ENCODE measurements at places on chromosomes 16 and 17. TPM values are rescaled to one million over a fixed set of nuclear protein-coding genes. Genes with fewer than 3 reads are reported as not detected.

Gene LITAFD
- not detected for total RNA-seq

Gene ABAT
- total RNA-seq, result 88.3 TPM

Gene STH
- total RNA-seq, result 3.1 TPM

Gene RAB37
- 2.5 TPM for total RNA-seq

Gene KRT14
- total RNA-seq, result 1.4 TPM

Gene TAF1C
- total RNA-seq, result 37.7 TPM

Gene DBNDD1
- total RNA-seq, result 6.0 TPM

Gene DNAAF1
- 20.1 TPM for total RNA-seq

Gene NACA2
- total RNA-seq, result not detected

Gene POLR3E
- 42.4 TPM for total RNA-seq

Gene SYT17
- 11.3 TPM for total RNA-seq

Gene TBX21
- 0.20 TPM for total RNA-seq

Gene USP32
- total RNA-seq, result 55.2 TPM

Gene CDT1
- 3.6 TPM for total RNA-seq

Gene KCTD19
- 0.50 TPM for total RNA-seq

Gene FOXJ1
- total RNA-seq, result 41.0 TPM

Gene TNFRSF17
- total RNA-seq, result 0.20 TPM

Gene C16orf96
- 0.50 TPM for total RNA-seq

Gene TSR3
- 28.9 TPM for total RNA-seq

Gene TIMM22
- total RNA-seq, result 18.9 TPM

Gene DRC3
- total RNA-seq, result 4.1 TPM

Gene XYLT1
- 17.0 TPM for total RNA-seq

Gene NDUFB10
- total RNA-seq, result 146 TPM

Gene NAGS
- total RNA-seq, result 1.6 TPM

Gene SLC16A5
- total RNA-seq, result 2.4 TPM

Gene RGS11
- total RNA-seq, result 13.0 TPM

Gene CACNG3
- 1.9 TPM for total RNA-seq

Gene BAIAP3
- total RNA-seq, result 30.1 TPM

Gene SDR42E2
- total RNA-seq, result 0.17 TPM

Gene EVI2A
- 20.4 TPM for total RNA-seq

Gene DNAH2
- 1.3 TPM for total RNA-seq

Gene ACSM3
- 3.4 TPM for total RNA-seq

Gene UNC13D
- total RNA-seq, result 3.1 TPM

Gene NME1
- total RNA-seq, result 52.5 TPM

Gene ATP2C2
- 2.2 TPM for total RNA-seq

Gene KCNJ18
- total RNA-seq, result not detected

Gene CNTNAP1
- total RNA-seq, result 70.9 TPM

Gene VAT1L
- 147 TPM for total RNA-seq

Gene BCO1
- total RNA-seq, result 0.22 TPM

Gene CNGB1
- 6.5 TPM for total RNA-seq

Gene ABCA9
- 68.3 TPM for total RNA-seq

Gene NPIPA8
- 7.6 TPM for total RNA-seq

Gene KRTAP4-4
- not detected for total RNA-seq

Gene ODAD4
- 2.0 TPM for total RNA-seq

Gene TP53TG3F
- not detected for total RNA-seq

Gene MEOX1
- total RNA-seq, result 2.3 TPM

Gene MNT
- 6.2 TPM for total RNA-seq

Gene MFSD11
- 72.9 TPM for total RNA-seq

Gene KRTAP4-1
- total RNA-seq, result not detected

Gene SLC5A11
- not detected for total RNA-seq

Gene TBC1D3I
- not detected for total RNA-seq

Gene GPR139
- 2.4 TPM for total RNA-seq

Gene CCL14
- total RNA-seq, result 42.0 TPM
